ENCODE measurements at places on chromosomes 7 and 10.

GRCh38 chr10:34791947-34792346 lies 23.1 kb downstream of the PARD3 start:
- no peak for DNase-seq

DNA sequence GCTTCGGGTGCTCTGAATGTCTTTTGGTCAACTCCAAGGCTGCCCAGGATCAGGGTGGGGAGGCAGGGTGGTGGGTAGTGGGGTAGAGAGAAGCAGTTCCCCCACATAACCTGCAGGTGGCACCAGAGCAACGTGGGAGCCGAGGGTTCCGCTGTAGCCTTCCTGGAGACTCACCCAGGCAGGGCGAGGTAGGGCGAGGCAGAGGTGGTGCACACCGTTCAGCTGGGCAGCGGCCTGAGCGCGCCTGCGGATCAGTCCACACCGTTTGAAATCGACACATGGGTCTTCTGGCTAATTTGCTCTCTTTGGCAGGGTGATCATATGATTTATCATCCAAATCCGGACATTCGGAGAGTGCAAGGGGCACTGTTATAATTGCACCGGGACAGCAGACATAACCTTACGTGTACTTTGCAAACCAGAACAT lies 41.4 kb upstream of the MAP3K8 start:
- DNase-seq = no peak

DNA sequence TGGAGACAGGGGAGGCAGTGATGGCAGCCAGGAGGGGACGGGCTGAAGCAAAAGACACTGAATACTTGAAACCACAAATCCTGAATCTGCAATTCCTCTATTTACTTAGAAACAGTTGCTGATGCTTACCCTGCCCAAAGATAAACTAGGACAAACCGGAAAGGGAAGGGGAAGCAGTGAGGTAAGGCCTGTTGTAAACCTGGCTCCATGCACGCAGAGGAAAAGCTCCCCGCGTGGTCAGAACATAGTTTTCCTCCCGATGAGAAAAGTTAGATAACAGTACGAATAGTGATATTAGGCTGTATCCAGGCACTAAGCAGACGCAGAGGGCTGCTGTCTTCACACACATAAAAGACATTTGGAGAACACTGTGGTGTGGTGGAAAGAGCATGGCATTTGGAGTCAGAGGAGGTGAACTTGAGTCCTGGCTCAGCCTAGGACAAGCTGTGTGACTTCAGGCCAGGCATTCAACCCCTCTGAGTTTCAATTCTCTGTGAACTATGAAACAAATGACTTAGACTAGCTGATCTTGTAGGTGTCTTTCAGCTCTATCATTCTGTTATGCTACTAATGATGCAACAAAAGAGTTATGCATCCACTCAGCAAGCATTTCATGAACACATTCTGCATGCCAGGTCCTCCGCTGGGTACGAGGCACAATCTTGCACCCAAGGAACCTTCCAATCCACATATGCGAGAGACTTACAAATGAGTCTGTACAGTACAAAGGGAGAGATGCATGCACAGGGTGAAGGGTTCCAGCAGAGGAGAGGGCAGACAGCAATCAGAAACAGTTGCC lies 80.9 kb downstream of the SORBS1 start:
- no peak for DNase-seq

- DNase-seq = peak; percentile 4
Measured at GRCh38 chr7:22582863-22583622, 83.1 kb upstream of the STEAP1B start.
